ENCODE measurements at places on chromosomes 16 and 17. TPM values are rescaled to one million over a fixed set of nuclear protein-coding genes. Genes with fewer than 3 reads are reported as not detected.

The WFIKKN1 gene
- total RNA-seq: 0.50 TPM

The NME4 gene
- 45.3 TPM for total RNA-seq

- no peak for DNase-seq
These were observed 60.2 kb downstream of the WIPI1 start for GRCh38 chr17:68397108-68397536.

GRCh38 chr17:11140501-11140900, 100.5 kb upstream of the SHISA6 start:
- no peak for DNase-seq

- DNase-seq: peak; percentile 36
These were observed 821 bp downstream of the SOCS7 start for GRCh38 chr17:38352245-38353085.

The KRTAP1-1 gene
- not detected for total RNA-seq

DNA sequence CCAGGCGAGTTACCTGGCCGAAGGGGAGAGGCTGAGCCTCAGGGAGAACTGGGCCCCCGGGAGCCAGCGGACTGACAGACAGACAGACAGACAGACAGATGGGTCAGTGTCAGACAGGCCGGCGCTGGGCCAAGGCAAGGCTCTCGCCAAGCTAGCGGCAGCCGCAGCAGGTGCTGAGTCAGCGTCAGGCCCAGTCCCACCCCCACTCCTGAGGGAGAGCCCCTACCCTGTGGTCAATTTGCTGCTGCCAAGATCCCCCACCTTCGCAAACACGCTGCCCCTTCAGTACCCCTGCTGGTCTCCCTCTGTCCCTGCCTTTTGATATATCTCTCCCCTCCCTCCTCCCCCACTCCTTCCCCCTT, 1.5 kb downstream of the FGF11 start:
- DNase-seq: peak; percentile 70

GRCh38 chr16:10239640-10240039, 57.4 kb upstream of the GRIN2A start:
- no peak for DNase-seq

DNA sequence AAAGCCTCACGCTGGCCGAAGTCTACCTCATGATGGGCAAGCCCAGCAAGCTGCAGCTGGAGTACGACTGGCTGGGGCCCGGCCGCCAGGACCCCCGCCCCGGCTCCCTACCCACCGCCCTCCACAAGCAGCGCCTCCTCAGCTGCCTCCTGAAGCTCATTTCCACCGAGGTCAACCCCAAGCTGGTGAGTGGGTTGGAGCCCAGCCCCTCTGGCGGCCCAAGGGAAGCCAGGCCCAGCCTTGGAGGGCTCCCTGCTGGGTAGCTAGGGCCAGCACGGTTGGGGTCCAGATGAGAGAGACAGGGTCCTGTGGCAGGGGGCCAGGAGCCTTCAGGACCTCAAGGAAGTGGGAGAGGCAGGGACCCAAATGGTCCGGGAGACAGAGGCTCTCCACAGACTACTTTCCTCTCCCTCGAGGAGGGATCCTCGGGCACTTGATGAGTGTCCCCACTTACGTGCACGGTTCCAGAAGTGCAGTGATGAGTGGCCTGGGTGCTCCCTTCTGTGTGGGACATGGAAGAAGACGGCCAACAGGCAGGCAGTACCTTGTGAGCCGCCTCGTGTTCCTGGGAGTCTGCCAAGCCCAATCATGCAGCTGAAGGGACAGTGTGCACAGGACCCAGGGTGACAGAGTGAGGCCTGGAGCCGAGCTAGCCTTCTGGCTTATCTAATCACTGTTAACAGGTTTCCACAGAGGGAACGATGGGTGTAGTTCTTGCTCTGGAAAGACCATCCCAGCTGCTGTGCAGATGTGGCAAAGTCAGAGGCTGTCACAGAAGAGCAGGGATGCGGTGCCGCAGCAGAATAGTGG, 21.1 kb upstream of the JPT2 start:
- peak; percentile 74 for DNase-seq

The HP gene
- total RNA-seq: 192 TPM

The SLC52A1 gene
- total RNA-seq: 0.10 TPM

DNA sequence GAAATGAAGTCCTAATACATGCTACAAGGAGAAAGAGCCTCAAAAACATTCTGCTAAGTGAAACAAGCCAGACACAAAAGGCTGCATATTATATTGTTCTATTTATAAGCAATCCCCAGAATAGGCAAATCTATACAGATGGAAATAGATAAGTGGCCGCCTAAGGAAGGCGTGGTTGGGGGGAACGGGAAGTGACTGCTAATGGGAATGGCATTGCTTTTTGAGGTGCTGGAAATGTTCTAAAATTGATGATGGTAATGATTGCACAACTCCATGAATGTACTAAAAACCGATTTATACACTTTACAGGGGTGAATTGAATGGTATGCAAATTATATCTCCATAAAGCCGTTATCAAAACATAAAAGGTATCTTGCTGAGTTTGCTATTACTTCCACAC, 67.7 kb downstream of the GAS7 start:
- DNase-seq: no peak

- no peak for DNase-seq
These were observed 329.1 kb downstream of the CDH13 start for GRCh38 chr16:82955741-82956348.

DNA sequence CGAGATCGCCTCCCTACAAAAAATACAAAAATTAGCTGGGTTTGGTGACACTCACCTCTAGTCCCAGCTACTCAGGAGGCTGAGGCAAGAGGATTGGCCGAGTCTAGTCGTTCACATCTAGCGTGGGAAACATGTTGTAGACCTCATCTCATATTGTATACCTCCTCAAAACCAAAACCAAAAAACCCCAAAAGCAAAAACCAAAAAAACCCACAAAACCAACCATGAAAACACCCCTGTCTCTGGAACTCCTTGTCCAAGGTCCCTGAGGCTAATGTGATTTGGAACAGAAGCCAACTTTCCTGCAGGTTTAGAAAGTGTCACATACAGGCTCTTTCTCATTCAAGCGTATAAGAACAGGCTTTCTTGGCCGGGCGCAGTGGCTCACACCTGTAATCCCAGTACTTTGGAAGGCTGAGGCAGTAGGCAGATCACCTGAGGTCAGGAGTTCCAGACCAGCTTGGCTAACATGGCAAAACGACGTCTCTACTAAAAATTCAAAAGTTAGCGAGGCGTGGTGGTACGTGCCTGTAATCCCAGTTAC, 29.0 kb downstream of the RAB11FIP3 start:
- DNase-seq: no peak

GRCh38 chr16:67767953-67768352, 38.4 kb downstream of the RANBP10 start:
- no peak for DNase-seq

The SETD1A gene
- 9.2 TPM for total RNA-seq

DNA sequence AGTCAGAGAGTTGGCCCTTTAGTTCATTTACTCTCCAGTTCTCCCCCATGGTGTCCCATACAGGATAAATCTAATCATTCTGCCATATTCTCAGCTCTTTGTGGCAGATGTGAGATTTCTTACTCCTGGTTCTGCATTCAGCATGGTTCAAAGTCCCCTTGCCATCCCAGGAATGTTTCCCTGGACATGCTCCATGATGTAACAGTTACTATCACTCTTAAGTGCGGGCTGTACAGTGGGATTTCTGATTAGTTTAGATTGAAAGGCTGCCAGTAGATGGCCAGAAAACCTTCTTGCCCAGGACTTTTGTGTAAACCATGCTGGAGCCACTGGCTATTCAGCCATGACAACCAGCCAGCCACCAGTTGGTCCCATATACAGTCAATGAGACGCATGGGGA, 10.4 kb downstream of the KRT37 start:
- DNase-seq: no peak

The CRISPLD2 gene
- total RNA-seq: 36.1 TPM

- no peak for DNase-seq
These were observed 67.7 kb downstream of the TBX4 start for GRCh38 chr17:61519754-61520440.

The SOCS3 gene
- total RNA-seq: 78.1 TPM
